ENCODE measurements at places on chromosomes 12 and 14. TPM values are rescaled to one million over a fixed set of nuclear protein-coding genes. Genes with fewer than 3 reads are reported as not detected.

DNA sequence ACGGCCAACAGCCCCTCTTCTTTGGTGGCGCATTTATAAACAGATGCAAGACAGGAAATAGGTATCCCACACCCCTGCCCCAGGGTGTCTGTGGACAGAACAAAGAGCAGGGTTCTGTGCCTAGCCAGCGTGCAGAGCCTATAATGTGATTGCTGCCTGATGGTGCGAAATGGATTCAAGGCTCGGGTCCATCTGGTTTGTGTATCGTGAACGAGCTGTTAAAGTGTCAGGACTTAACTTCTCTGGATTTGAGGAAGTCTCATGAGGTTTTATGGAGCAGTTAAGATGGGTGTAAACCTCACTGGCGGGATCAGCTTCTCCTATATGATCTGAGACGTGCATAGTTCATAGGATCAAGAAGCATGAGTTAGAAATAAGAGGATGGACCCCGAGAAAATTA, 388.7 kb upstream of the TBX3 start:
- no peak for DNase-seq

DNA sequence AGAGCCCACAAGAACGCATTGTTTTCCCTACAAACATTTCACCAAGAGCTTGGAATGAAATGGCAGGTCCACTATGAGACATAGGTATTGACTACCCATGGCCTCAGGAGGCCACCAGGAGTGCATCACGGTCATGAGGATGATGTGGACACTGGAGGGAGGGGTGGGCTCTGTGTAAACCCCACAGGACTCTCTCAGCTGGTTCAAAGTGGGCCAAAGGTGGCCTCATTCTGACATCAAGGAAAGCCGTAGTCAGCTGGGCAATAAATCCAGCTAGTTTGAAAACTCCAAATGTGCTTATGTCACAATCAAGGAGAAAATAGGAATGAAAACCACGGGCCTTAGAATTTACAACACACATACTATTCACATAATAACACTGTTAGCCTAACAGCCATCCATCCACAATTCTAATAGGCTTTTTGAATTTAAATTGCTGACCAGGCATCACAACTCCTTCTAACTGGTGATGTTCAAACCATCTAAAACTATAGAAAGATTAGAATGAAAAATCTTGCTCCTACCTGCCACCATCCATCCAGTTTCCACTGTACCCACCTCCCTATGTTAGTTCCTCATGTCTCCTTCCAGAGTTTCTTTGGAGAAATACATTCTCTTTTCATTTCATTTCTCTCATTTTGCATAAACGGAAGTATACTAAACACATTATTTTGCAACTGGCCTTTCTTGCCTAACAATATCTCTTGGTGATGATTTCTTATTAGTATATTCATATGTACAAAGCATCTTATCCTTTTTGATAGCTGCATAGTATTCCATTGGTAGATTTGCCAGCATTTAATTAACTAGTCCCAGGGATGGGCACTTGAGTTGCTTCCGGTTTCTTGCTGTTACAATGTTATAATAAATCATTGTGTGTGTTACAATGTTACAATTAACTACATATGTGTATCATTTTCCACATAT, 21.5 kb downstream of the CMKLR1 start:
- no peak for DNase-seq

DNA sequence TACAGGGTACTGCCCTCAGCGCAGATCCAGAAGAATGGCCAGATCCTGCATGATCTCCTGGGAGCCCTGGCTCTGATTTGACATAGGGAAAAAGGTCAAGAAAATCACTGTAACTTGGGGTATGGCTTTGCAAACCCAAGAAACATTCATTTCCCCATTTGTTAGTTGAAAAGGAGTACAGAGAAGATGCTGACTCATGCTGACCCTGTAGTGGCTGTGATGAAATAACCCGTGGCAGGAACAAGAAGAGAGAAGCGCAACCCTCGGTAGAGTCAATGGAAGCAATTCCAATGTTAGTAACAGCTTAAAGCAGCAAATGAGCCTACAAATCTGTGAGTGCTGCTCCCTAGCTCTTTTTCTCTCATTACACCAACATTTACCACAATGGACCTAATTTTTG, 281.6 kb upstream of the NPAS3 start:
- no peak for DNase-seq

DNA sequence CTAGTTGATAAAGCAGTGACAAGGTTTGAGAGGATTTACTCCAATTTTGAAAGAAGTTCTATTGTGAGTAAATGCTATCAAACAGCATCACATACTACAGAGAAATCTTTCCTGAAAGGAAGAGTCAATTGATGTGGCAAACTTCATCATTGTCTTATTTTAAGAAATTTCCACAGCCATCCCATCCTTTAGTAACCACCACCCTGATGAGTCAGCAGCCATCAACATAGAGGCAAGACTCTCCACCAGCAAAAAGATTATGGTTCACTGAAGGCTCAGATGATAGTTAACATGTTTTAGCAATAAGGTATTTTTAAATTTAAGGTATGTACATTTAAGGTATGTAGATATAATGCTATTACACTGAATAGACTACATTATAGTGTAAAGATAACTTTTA, 122.1 kb upstream of the ARHGAP5 start:
- DNase-seq = no peak

DNA sequence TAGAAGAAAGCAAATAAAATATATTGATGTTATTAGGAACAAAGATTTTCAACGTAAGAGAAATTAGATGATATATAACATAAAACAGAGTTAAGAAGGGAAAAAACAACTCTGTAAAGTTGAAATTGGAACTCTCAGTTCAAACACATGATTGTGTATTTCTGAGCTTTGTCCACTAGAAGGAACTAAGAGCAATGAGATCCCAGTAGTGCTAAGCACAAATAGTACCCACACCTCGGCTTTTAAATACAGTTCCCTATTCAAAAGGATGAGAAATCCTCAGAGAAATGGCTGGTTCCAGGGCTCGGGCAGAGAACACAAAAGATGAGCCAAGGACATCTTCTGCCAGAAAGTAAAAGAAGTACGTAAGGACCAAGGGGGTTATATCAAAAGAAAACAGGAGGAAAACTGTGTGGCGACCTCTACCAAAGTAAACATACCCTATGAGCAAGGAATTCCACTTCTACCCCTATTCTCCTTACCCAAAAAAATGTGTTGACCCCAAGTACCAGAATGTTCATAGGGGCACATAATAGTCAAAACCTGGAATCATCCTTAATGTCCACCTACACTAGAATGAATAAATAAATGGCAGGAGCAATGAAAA, 96.6 kb downstream of the SPTSSA start:
- DNase-seq = no peak

DNA sequence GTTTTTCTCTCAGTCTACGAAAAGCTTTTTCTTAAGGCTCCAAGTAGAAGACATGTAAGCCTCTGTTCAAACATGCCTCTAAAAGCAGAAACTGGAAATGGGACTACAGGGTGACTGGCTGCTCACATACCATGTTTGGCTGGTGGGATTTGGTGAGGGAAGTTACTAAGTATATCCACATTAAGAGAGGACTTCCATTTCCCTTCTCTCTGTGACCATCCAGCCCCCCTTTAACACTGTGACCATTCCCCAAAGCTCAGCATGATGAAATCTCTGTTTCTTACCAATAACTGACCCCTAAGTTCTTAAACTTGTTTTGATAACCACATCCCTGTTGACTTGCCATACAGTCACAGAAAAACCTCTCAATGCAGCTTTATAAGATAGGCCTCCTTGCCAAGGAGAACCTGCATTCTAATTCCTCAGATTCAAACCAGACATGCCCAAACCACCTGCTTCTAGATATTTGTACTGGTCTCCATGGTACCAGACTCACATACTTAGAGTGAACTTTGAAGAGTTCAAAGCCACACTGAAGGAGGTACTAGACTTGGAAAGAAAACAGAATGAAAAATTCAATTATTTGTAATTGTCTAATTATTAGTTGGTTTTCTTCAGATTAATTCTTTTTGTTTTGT, 102.2 kb downstream of the VEZT start:
- no peak for DNase-seq

- no peak for DNase-seq
These were observed 20.8 kb downstream of the TPCN1 start for GRCh38 chr12:113242026-113242418.

DNA sequence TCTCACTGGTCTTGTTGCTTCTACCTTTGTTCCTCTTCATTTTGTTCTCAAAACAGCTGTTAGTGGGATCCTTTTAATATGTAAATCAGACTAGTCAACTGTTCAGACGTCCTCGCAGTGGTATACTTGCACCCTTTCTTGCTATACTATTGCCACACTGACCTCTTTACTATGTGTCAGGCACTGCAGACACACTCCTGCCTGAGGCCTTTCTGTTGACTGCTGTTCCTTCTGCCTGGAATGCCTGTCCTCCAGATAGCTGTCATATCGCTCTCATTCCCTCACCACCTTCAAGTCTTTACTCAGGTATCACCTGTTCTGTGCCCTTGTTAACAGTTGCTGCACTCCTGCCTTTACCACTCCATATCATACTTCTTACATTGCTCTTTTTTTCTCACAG, 90.0 kb upstream of the TMEM263 start:
- no peak for DNase-seq

The LGR5 gene
- total RNA-seq = 4.5 TPM

The GRIN2B gene
- total RNA-seq = 1.4 TPM

The KRT2 gene
- total RNA-seq = not detected

The LRFN5 gene
- total RNA-seq = 1.1 TPM

The CLEC4C gene
- total RNA-seq = not detected

The P3H3 gene
- 6.3 TPM for total RNA-seq
